ENCODE measurements at places on chromosomes 11 and 22.

- no peak for DNase-seq
These were observed 865 bp upstream of the AMOTL1 start for GRCh38 chr11:94767291-94767690.

DNA sequence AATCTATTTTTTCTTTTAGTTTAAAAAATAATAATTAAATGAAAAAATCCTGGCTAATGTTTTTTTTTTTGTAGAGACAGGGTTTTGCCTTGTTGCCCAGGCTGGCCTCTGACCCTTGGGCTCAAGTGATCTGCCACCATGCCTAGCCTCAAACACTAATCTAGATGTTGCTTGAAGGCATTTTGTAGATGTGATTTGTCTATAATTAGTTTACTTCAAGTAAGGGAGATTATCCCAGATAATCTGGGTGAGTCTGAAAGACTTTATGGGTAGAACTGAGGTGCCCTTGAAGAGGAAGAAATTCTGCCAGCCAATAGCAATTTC, 38.6 kb upstream of the RBFOX2 start:
- DNase-seq, result no peak

DNA sequence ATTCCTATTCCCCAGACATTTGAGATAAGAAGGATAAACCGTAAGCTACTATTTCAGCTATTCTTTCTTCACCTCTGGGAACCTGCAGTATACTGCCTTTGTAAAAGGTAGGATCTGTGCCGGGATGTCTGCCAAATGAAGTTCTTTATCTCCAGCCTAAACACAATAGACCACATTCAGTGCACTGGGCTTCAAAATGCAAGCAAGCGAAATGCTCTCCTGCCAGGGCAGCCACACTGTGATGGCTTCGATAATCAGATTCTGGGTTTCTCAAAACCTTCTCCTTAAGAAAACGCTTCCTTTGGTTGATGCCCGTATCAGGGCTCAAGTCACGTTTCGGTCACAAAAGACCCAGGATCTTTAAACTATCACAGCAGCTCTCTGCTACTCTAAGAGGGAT, 299.5 kb upstream of the B3GAT1 start:
- no peak for DNase-seq

DNA sequence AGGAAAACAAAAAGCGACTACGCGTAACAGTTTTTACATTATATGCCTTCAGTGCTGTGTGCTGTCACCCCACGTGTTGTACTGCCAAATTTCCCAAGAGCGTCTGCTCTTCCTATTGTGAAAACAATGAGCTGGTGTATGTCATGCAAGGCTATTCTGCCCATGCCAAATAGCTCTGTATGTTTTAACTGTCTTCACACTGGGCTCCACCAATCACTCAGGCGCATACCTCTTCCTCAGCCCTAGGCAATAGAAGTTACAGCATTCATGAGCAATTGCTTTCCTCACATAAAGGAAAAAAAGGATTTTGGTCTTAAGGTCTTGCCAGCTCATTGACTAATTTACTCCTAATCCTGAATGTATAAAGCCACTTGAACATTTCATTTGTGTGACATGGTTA, 606.8 kb downstream of the NTM start:
- DNase-seq, result no peak

GRCh38 chr22:47063606-47064005, 301.2 kb downstream of the TBC1D22A start:
- DNase-seq, result no peak

DNA sequence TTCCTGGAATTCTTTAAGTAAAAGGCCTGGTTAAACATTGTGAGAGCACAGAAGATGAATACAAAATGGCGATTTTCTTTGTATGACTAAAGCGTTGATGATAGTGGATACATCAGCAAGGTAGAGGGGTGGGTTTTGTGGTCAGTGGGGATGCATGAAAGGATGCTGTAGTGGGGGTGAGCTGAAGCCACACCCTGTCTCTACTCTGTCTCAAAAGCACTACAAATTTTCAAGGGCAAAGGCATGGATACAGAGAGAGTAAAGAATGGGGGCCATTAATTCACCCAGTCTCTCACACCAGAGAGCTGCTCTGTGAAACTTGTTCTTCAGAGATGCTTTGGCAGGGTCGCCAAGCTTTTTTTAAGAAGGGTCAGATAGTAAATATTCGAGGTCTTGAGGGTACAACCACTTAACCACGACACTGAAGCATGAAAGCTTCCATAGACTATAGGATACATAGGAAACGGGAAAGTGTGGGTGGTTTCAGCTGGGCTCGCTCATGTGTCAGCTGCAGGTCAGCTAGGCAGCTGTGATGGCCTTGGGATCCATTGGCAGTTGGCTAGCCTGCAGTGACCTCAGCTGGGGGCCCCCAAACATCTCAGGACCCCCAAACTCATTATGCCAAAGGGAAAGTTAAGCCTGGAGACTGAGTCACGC, 8.3 kb downstream of the TMEM138 start:
- DNase-seq, result no peak

GRCh38 chr11:120316880-120317688, 8.0 kb upstream of the TLCD5 start:
- DNase-seq, result no peak

GRCh38 chr22:33427461-33427860, 369.3 kb upstream of the SYN3 start:
- no peak for DNase-seq

DNA sequence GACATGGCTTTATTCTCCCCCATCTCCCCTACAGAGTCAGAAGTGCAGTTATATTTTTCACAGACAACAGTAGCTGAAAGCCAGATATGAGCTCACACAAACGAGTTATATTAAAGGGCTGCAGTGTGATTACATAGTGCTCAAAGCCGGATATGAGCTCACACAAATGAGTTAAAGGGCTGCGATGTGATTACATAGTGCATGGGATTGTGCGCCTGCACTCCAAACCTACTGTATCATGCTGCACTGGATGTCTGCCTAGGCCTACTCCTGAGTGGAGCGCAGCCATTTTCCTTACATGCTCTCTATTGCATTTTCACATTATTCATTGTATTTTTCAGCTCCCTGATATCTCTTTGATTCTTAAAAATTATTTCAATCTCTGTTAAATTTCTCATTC, 414.6 kb upstream of the LARGE1 start:
- DNase-seq, result no peak

GRCh38 chr11:8768625-8769333, 86.2 kb downstream of the RPL27A start:
- no peak for DNase-seq

DNA sequence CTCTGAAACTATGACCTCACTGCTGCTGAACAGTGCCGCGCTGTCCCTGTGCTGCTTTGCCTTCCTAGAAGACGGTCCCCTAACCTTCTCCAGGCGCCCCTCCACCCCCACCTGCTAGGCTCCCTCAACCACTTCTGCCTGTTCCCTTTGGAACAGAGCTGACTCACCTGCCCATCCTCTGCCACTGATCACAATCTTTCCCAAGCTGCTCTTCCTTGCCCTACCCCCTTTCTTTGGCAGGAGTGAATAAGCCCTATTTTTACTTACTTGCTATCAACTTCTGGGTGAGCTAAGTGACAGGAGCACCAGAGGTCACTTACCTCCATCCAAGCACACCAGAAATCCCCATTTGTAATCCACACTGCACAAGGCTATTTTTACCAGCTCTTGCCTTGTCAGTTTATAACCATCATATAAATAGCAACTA, 116.0 kb upstream of the BID start:
- DNase-seq, result no peak

DNA sequence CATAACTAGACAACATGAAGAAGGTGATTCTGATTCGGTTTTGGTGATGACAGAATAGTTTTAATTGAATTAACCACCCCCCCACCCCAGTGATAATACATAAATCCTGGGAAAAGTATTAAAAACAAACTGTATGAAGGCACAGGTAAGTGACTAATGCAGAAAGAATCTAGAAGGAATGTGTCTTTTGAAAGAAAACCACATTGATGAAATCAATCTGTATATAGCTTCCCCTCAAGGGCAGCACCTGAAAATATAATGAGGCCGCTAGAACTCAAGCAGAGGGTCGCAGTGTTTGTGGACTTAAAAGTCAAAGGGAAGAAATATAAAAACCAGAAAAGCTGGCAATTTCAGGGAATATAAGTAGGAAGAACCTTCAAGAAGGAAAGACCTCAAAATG, 580.5 kb upstream of the CHORDC1 start:
- DNase-seq, result no peak

DNA sequence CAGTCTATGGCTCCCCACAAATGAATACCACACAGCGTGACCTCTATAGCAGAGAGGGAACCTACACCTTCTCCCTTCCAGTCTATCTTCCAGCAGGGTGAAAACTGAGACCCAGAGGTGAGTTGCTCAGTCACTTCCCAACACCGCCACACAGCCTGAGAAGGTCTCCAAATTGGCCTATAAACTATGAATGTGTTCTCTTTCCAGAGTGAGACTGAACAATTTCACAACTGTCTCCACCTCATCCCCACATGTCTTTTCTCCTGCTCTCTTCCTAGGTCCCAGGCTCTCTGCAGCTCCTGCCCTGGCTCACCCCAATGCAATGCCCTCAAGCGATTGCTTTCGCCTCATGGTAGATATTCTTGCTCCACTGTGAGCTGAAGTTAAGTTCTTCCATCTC, 14.0 kb downstream of the CLMP start:
- DNase-seq, result no peak

GRCh38 chr11:80724366-80724765, 1283.5 kb upstream of the TENM4 start:
- no peak for DNase-seq

GRCh38 chr11:10722307-10722706, 28.7 kb upstream of the CTR9 start:
- DNase-seq, result no peak

DNA sequence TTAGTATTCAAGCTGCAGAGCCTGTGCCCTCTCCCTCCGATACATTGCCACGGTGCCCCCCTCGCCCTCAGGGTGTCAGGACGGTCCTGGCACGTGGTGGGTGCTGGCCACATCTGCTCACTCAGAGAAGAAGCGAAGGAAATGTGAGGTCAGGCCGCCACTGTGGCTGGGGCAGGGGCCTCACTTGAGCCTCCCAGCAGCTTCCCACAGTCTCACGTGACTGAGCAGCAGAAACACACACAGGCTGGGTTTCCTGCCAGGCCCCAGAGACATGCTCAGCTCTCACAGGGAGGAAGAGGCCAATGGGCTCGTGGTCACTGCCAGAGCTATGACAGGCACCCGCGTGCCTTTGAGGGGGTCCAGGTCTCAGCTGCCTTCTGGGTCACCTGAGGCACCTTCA, 37.9 kb upstream of the PRR5 start:
- DNase-seq, result no peak

GRCh38 chr11:120024046-120024445, 113.9 kb downstream of the TRIM29 start:
- no peak for DNase-seq

DNA sequence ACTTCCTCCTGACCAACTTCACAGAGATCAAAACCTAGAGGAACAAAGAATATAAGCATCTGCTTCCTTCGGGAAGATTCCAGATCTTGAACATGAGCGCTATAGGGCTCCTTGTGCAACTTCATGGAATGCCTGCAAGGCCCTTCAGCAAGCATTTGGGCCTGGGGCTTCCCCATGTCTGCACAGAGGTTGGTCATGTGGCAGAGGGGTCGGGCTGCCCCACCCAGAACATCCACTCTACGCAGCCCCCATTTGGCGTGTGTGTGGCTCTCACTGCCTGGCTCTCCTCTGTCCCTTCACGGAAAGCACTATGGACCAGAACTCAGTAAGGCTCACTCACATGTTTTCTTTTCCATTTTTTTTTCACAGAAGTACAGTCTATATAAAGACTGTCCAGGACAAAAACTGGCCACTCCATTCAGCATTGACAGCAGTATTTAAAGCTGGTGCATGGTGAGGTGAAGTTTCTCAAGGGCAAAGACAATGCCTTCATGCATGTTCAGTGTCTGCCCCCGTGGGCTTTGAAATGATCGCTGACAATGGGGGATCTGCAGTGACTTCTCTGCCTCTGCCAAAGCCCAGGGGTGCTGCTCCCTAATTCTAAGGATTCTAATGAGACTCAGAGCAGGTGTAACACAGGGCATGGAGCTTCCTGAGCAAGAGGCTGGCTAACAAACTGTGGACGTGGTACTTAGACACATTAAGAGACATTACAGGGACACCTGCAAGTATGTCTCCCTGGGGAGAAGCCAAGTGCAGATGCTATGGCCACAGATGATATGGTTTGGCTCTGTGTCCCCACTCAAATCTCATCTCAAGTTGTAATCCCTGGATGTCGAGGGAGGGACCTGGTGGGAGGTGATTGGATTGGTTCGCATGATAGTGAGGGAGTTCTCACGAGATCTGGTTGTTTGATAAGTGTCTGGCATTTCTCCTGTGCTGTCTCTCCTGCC, 66.5 kb upstream of the PITPNB start:
- no peak for DNase-seq

GRCh38 chr22:40654522-40655167, 18.1 kb upstream of the MRTFA start:
- DNase-seq, result no peak

DNA sequence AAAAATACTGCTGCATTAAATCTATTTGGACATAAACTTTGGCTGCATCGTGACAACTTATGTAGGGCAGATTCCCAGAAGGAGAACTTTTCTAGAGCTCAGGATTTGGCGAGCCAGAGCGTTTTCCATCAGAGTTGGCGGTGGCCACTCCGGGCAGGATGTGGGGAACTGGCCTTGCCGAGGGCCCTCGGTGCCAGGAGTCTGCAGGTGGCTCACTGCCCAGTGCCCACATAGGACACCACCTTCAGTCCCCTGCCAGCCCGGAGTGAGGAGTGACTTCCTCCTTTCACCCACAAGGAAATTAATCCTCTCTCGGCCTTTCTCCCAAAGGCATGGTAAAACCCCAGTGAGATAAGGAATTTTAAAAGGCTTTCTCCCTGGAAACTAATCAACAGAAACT, 1.6 kb upstream of the LGALS2 start:
- no peak for DNase-seq

DNA sequence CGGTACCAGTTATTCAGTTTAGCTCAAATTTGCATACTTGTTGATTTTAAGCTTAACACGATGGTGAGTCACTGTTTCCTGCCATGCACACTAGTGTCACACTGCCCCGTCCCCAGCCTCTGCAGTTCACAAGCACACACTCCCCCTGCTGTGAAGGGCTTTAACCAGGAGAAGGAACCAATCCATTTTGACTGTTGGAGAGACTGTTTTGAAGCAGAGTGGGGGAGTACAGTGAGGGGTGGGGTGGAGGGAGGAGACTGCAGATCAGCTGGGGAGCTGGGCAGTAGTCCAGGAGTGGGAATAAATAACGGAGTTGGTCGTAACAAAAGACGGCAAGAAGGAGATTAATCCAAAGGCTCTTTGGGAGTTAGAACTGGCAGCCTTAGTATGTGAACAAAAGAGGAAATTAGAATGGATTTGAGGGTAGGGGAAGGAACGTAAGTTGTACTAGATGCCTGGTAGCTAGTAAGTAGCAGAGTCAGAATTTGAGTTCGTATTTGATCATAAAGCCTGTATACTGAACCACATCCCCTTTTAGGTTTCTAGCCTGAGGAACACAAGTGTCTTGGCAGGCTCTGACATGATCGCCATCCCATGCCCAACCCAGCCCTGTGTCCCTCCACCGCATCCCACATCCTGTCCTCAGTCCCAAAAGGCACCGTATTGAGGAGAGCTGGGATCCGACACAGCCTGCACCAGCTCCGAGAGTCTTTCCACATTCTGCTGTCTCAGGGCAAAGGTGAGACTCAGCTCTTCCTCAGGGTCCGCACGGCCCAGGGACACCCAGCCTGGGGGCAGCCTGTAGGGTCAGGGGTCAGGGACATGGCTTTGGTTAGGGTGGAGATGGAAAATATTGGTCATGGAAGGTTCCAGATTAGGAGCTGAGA, 862 bp downstream of the TPP1 start:
- peak; percentile 7 for DNase-seq
